ENCODE measurements at places on chromosomes 4 and X.

- DNase-seq, result peak; percentile 33
Measured at GRCh38 chrX:154378059-154378798, 866 bp upstream of the EMD start.

- no peak for DNase-seq
Measured at GRCh38 chrX:11398785-11399184, 105.6 kb downstream of the AMELX start.

- DNase-seq, result no peak
Measured at GRCh38 chr4:163595580-163595979, 101.1 kb downstream of the TMA16 start.

DNA sequence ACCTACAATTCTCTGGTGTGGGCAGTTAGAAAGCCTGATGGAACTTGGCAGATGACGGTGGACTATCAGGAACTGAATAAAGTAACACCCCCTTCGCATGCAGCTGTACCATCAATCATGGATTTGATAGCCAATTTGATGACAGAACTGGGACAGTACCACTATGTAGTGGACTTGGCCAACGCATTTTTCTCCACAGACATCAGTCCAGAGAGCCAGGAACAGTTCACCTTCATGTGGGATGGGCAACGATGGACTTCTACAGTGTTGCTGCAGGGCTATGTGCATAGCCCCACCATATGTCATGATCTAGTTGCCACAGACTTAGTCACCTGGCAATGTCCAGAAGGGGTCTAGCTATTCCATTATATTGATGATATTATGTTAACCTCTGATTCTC is 54.5 kb upstream of the CCDC149 start:
- no peak for DNase-seq

DNA sequence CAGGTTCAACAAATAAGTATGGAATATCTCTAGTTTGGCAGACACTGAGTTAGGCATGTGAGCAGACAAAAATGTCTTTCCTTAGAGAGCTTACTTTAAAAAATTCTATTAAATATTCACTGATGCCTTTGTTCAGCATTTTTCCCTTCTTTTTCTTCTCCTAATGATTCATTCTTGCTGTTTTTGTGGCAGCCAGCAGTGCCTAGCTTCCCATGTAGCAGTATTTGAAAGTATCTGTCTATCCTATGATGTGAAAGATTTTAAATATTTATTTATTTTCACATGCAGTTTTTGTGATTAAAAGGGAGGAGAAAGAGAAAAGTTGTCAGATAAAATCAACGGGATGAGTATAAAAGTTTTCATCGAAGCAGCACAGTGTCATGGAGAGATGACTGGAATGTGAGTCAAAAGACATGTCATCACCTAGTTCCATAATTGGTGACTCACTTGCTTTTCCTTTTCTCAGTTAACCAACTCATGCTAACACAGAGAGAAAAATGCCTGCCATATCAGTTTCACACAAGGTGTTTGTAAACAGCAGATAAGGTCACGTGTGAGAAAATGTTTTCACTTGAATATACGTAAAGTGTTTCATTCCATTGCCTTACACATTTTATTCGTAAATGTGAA is 69.8 kb downstream of the BMPR1B start:
- no peak for DNase-seq

- DNase-seq, result no peak
Measured at GRCh38 chrX:21658152-21658737, at the start of gene KLHL34. Gene KLHL34, minus strand, starts transcription at chrX:21658330. Its CDS starts 542 bp downstream, at chrX:21657788.

DNA sequence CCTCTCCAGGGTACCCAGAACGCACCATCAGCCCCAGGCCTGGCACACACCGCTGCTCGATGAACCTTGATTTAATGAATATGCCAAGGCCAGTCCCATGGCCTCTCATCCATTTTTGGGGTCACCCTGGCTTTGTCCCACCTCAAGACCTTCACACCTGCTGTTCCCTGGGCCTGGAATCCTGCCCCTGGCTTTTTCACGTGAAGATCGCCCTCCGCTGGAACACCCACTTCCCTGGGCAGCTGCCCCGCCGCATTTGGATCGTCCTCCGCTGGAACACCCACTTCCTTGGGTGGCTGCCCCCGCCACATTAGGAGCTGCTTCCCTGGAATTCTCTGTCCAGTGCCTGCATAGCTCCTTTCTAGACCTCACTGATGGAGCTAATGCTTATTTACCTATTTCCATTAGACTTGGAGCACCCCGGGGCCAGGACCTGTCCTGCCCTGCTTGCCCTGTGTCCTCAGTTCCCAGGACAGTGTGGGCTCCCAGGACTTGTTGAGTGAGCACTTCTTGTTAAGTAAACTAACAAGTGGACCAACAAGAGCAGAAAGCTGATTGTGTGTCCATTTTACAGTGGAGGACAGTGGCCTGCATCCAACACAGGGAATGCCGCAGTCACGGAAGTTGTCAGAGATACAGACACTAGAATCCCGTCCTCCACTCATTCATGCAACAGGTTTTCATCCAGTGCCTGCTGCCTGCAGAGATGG is 12.5 kb downstream of the BLOC1S4 start:
- DNase-seq, result no peak

Data from activated T-helper 1 cell treated with Interleukin-2 at 50 U/mL for 16 hours (primary cell).